ENCODE measurements at places on chromosomes 11 and 22.

DNA sequence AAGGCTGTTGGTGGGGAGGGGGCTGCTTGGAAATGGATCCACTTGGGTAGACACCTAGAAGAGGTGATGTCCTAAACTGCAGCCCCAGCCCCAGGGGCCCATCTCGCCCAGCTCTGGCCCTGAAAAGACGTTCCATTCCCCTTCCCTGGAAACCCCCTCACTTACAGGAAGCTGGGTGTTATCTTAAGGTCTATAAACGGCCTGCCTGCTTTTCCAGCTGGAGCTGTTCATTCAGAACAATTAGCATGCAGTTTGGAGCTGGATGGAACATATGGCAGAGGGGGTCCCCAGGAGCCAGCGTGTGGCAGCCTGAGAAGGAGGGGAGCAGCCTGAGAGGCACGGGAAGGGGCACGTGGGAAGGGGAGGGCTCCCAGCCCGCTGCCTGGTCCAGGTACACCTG is 139.6 kb downstream of the PKNOX2 start:
- DNase-seq, result no peak

DNA sequence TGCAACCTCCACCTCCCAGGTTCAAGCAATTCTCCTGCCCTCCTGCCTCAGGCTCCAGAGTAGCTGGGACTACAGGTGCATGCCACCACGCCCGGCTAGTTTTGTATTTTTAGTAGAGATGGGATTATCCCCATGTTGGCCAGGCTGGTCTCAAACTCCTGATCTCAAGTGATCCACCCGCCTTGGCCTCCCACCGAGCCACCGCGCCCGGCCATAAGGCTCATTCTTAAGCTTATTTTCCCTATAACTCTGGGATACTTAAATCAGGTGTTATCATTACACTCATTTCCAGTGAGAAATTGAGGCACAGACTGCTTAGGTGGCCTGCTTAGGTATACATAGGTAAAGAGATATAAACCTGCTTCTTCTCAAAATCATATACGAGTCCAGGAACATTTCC is 188.3 kb upstream of the MTNR1B start:
- no peak for DNase-seq

DNA sequence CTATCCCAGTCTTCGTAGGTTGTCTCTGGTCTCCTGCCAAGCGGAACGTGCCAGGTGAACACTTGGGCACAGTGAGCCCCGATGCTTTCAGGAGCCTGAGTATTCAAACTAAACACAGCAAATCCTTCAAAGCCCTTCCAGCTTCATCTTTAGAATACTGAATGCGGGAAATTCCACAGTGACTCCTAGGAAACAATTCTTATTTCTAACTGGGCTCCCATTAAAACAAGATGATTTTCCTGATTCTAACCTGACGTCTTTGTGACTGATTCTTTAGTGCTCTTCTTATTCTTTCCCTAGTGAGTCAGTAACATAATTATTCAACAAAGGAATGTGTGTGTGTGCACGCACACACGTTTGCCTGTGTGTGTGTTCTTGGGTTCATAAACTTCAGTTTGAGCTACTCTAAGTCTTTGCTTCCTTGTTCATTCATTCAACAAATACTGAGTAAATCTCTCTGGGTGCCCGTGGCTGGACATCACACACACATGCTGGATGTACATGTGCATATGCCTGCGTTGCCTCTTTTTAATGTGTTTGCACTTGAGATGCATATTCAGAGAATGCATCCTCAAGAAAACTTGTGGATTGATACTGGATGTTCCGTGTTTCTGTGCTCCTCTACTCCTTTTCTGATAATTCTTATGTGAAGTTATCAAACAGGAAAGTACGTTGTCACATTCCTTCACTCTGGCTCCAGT is 134.5 kb downstream of the WNT7B start:
- no peak for DNase-seq

- no peak for DNase-seq
Observed at GRCh38 chr11:17781221-17781620, 46.6 kb downstream of the KCNC1 start.

GRCh38 chr11:27505781-27506180 is 788 bp downstream of the LIN7C start:
- DNase-seq, result no peak

DNA sequence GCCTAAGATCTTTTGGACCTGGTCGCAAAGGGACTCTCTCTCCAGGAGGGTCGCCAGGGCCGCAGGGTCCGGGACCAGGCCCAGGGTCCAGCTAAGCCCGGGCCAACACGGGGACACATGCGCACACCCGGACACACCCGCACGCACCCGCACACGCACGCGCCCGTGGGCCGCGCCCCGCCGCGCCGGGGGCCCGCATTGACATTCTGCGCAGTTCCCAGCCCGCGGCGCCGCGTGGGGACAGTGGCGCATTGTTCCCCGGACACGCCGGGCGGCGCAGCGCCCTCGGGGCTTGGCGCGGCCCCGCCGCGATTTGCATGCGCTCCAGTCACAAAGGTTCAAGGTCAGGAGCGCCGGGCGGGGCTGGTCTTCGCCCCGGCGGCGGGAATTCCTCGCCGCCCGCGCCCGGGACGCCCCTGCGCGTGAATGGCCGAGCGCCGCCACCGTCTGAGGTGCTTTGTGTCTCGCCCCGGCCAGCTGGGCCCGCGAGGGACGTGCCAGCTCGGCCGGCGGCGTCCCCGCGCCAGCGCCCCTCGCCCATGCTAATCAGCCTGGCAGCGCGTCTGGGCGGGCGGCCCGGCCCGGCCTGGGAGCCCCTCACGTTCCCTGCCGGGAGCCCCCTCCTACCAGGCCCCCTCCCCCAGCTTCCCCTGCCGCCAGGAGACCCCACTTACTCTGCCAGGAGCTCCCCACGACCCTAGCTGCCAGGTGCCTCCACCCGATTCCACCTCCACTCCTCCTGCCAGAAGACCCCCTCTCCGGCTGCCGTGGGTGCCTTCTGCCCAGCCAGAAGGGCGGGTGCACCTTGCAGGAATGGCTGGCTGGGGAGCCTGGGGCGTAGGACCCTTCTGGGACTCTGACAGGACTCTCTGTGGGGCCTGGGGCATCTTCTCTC is 50.5 kb upstream of the WNT7B start:
- peak; percentile 44 for DNase-seq

GRCh38 chr22:39446239-39446721 is 10.5 kb upstream of the MGAT3 start:
- DNase-seq, result peak; percentile 45

- peak; percentile 32 for DNase-seq
Observed at GRCh38 chr11:11735586-11735985, 106.2 kb upstream of the USP47 start.

GRCh38 chr11:66987158-66987620 is 12.1 kb downstream of the C11orf86 start:
- DNase-seq, result no peak

DNA sequence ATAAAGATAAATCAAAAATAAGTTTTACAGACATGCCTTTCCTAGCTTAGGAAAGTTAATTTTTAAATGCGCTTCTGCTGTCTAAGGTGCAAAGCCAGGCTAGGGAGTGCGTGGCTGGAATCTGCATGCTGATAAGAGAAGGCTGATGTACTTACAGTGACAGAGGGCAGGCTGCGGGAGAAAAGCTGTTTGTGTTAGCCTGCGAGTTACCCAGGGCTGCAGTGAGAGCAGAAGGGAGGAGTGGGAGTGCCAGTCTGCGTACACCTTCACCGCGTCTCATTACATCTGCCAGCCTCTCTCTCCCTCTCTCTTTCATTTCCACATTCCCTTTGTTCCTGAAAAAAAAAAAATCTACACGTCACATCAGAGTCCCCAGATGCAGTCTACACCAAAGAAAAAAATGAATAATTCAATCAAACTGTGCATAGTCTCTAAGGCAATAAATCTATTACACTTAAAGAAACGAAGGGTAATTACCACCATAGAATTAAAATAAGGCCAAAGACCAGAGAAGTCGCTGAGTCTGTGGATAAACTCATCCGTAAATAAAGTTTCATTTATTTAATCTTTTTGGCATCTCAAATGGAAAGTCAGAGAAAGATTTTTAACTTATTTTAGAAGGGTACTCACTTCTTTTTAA is 126.4 kb upstream of the C11orf58 start:
- peak; percentile 65 for DNase-seq

DNA sequence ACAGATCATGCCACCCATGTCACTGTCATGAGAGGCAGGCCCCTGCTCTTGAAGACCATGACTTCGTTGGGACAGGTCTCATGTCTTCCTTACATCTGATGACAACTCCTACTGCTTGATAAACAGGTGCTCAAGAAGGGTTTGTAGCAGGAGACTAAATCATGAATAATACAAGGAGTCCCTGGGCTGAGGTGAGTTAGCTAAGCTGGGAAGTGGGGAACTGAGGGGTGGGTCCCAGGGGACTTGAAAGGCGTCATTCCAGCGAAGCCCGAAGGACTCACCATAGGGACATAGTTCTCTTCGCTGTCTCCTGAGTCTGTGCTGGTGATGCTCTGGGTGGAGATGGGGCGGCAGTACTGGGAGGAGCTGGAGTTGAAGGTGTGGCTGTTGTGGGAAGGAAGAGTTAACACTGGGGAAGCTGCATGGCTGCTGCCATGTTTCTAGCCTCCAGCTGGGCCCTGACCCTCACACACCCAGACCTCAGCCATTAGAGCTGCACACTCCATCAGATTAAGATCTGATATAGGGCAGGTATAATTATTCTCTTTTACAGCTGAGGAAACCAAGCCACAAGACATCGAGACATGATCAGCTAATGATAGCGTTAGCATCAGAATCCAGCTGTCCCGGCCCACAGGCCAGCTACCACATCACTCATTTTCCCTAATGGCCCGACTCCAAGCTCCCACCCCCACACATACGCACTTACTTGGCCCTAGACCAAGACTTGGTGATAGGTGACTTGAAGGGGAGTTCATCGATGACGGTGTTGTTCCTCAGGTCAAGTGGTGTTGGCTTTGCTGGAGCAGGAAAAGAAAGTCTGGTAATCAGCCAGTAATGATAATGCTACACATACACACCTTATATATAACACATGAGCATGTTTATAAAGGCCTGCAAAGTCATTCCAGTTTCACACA is 32.9 kb downstream of the USP35 start:
- no peak for DNase-seq

DNA sequence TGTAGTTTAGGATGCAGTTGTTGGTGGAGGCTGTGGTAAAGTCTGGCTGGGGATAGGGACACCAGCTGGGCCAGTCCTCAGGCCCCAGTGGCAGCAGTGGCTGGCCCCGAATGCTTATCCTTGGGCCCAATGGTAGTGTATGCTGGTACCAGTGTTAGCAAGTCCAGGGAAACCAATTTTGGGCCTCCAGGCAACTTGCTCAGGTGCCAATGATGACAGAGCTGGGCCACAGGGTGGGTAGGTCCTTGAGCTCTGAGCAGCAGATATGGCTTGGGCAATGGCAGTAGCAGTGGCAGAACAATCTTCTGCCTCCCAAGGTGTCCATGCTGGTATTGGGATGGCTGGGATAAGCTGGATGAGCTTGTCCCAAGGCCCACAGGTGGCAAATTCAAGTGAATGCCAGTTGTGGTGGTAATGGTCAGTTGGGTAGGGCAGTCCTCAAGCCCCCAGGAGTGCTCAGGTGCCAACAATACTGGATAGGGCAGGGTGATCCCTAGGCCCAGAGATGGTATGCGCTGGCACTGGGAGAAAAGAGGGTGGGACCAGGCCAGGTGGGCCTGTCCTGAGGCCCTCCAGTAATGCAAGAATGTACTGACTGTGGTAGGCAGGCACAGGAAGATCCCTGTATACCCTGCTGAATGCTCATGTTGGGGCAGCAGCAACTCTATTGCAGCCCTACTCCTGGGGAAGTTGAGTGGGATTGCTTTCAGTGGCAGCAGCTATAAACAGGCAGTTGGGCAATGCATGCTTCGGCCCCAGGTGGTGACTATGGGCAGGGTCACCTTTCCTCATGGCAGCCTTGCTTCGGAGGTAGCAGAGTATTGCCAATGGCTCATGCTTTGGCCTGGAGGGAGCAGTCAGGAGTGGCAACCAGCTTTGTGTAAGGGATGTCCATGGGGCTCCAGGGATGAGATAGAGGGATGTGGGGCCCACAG is 54.7 kb downstream of the KCNQ1OT1 start:
- DNase-seq, result no peak

DNA sequence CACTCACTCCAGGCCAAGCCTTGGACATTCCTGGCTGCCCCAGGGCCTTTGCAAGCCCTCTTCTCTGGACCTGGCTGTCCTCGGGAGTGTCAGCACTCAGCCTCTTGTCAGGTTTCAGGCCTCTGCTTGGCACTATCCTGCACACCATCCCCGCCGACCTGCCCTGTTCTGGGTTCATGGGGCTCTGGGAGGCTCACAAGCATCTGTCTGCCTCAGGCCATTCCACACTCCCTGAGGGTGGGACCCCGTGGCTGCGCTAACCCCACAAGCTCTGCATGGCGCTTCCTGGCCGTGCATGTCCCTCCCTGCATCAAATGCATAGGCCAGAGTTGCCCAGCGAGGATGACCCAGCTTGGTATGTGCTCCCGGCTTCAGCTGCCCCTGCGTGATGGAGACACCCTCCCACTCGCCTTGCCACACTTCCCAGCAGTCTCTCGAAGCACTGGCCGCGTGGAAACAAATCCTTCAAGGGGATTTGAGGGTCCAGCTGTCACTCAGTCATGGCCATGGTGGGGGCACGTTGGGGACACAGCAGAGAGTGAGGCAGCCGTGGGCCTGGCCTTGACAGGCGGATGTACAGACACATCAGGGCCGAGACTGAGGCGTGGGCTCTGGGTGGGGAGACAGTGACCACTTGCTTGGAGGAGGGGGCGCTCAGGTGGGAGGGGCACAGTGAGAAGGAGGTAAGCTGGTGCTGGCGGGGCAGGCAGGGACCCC is 87.3 kb downstream of the KCNQ1 start:
- DNase-seq, result no peak

DNA sequence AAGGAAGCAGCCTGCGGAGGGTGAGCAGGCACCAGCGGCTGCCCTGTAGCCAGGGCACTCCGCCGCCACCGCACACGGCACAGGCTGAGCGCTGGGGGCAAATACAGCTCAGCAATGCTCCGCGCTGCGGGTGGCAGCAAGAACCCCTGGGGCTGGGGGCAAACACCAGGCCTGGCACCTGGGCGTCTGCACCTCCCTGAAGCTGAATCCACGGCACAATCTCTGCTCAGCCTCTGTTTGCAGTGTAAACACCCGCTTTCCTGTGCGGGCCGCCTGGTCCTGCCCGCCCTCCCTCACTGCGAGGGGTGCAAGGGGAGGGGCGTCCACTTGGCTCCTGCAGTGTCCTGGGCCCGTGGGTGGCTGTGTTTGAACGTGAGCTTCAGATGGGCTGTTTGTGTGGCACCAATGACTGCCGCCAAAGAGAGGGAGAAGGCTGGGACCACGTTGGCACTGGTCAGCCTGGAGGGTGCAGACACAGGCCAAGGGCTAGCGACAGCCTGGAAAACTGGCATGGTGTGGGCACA is 14.8 kb upstream of the MPPED1 start:
- no peak for DNase-seq

- peak; percentile 63 for DNase-seq
Observed at GRCh38 chr11:68684385-68685356, at the start of gene GAL. Gene GAL (plus strand): TSS chr11:68684544. CDS start chr11:68684924, 380 bp downstream.

All from neural progenitor cell (in vitro differentiated cells).